Activated T-cell treated with anti-CD3 and anti-CD28 coated beads, Interleukin-2, amount 50 U/mL, for 72 hours (primary cell): ENCODE measurements at places on chromosomes 11 and 22.
A peak's percentile ranks its signal among the peaks of the same experiment; 100 is the strongest.

DNA sequence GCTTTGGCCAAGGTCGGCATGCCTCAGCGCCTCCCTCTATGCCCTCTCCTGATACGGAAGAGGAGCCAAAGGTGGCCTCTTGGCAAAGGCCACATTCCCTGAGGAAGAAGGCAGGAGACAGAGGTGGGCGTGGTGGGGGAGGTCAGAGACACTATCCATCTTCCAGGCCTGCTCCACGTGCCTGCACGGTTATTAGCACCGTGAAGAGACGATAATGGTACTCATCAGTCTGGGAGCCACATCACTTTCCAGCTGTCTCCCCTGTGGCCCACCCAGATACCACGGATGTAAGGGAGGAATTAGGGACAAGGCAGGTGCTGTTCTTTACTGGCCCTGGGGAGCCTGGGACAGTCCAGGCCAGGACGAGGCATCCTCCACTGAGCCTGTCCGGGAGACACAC is 354.3 kb downstream of the MN1 start:
- no peak for DNase-seq

DNA sequence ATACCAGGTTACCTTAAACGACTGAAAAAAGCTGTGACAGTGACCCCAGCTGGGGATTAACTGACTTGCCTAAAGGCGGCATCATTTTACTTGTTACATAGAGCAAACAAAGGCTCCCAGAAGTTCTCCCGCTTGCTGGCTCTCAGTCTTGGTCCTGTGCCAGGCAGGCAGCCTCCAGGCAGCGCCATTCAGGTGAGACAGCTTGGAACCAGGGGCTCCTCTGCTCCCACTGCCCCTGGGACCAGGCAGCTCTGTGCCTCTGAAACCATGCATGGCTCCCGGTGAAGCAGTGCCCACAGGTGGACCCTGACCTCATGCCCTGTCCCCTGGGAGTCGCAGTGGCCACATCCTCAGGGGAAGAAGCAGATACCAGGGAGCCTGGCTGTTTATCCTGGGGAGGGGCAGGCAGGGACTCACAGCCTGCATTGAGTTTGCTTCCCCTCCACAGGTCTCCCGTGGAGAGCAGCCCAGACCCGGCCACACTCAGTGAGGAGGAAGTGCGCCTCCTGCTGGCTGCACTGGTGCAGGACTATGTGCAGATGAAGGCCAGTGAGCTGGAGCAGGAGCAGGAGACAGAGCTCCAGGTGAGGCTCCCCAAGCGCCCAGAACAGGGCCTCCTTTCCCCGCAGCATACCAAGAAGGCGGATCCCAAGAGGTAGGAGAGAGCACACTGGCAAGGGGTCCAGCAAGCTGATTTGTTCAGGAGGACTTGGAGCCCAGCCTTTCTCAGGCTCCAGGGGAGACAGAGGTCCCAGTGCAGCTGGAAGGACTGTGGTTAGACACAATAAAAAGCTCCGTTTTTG is 15.6 kb upstream of the CYP2R1 start:
- DNase-seq, result peak; percentile 87

GRCh38 chr11:120977266-120978137 is 46.4 kb upstream of the TBCEL start:
- no peak for DNase-seq

DNA sequence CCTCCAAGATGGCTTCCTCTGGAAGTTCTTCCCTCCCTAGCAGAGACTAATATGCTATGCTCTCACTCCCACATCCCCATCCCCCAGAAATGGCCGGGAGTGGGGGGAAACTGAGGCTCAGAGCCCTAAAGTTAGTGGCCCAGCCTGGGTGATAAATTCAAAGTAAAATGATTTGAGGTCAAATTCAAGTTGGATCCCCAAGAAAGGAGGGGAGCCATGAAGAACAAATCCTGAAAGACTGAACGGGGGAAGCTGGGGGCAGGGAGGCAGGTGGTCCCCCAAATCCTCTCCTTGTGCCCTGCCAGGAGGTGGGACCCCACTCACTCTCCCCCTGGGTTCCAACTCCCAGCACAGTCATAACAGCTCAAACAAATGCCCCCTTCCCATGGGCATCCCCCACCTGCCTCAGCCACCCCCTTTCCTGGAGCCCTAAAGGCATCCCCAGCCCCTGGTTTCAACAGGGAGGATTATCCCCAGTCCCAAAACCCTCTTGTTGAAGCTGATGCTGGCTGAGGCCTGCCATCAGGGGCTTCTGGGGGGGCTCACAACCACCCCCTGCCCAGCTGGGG is 1.1 kb downstream of the CBX6 start:
- peak; percentile 21 for DNase-seq

DNA sequence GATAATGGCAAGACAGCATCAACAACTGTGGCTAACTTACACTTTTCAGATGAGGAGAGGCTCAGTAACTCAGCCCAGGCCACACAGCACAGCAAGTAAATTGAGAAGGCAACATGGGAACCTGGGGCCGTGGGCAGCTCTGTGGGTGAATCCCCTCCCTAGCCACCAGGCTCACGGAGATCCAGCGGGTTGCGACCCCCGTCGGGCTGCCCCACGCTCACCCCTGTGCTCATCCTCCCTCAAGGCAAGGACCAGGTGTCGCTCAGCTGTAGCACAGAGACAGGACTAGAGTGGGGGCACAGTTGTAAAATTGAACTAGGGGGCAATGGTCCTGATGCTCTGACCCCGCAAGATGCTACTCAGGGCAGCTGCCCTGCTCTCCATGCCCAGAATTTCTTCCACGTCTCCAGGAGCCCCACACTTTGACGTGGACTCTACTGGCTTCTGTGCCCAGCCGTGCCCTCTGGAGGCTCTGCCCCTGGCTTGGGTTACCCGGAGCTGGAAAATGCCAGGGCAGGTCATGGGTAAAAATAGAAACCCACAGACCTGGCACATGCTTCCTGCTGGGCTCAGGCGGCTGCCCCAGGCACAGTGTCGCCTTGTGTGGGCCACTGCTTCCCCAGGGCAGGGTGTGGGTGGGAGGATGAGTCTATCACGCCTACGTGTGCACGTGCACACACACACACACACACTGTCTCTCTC is 9.0 kb downstream of the TUBA8 start:
- DNase-seq, result no peak

DNA sequence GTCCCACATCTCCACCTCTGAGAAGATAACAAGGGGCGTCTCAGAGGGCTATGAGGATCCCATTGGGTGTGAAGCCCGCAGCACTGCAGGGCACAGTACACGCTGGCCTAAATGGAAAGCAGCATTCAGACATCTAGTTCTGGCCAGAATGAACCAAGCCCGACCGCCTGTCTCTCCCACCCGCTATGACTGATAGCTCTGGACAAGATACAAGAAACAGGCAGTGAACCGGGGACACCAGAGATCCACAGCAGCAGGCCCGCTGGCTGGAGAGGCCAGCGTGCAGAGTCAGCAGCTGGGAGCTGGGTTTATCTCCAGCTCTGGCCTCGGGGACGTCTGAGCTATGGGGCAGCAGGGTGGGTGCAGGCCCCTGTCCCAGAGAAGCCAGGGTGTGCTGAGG is 9.6 kb downstream of the CERK start:
- DNase-seq, result no peak

DNA sequence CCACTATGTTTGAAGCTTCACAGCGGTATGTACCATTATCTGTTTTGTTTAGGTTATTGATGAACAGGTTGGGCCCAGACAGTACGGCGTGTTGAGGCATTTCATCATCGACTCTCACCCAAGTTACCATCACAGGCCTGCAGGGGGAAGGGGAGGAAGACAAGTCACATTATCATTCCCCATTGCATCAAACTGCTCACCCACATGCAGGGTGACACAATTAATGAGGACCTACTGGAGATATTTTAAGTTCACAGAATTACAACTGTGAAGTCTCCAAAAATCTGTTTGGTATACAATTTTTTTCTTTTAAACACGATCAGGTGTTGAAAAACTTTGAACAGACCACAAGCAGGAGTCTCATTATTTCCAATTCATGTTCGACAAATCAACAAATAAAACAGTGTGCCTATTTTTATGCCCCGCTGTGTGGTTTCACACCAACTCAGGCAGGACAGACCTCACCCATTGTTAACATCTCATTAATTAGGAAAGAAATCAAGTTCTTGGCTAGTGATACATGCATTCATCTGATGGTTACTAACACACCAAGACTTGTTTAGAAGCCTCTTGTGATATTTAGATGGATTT is 289.5 kb downstream of the CADM1 start:
- no peak for DNase-seq

DNA sequence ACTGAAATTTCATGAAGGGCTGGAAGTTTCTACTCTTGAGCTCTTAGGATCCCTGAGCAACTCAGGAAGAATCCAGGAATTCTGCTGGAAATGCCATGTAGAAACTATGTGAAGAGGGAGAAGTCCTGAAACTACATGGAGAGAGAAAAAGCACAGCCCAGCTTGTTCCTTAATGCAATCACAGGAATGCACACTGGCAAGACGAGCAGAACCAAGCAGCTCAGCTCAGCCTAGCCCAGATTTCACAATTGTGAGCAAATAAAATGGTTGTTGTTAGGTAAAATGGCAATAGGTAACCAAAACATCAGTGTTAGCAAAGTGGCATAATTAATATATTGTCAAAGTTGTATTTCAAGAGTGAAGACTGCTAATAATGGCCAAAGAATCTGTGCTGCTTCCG is 28.1 kb downstream of the ZNF214 start:
- DNase-seq, result no peak

DNA sequence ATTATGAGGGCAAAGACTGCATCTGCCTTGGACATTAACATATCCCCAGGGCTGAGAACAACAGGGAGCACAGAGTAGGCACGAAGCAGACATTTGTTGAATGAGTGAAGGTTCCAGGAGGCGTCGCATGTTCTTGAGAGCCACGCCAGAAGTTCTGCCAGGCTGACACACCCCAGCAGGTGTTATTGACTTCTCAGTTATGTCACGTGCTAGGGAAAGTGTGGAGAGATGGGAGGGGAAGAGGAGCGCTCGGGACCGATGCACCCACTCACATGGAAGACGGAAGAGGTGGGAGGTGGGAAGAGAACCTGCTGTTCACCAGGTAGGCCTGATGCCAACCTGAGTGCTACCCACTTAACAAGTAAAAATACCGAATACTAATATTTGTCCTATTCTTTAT is 232.8 kb downstream of the LARGE1 start:
- no peak for DNase-seq

DNA sequence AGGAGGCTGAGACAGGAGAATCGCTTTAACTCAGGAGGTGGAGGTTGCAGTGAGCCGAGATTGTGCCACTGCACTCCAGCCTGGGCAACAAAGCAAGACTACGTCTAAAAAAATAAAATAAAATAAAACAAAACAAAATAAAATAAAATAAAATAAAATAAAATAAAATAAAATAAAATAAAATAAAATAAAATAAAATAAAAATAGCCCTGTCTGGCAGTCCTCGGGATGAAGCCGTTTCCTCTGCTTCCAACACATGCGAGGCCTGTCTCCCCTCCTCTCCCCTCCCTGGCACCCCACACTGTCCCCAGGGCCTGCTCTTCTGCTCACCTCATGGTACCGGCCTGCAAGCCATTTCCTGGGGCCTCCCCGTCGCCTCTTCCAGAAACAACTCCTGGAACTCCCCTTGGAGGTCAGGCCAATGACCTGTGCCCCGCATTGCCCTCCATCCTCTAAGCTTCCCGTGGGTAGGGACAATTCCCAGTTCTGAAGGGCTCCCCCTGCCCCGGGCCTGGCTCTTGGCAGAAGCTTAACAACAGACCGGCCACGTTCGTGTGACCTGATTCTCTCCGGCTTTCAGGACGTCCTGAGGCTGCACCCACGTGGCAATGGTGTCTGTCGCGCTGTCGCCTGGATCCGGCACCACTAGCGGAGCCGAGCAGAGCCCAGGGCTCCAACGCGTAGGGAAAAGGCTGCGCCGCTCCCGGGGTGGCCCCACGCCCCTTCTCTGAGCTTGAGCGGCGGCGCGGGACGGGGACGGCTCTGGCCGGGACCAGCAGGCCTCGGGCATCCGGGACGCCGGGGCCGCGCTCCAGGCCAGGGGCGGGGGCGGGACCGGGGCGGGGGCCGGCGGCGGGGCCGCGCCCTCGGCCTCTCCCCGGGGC is 456 bp upstream of the PARVB start:
- DNase-seq, result peak; percentile 67

GRCh38 chr11:124846070-124846673 is 19.1 kb upstream of the ROBO3 start:
- DNase-seq, result no peak

- no peak for DNase-seq
Measured at GRCh38 chr11:1342946-1343345, 33.5 kb upstream of the TOLLIP start.

GRCh38 chr22:48748113-48748859 is 1079.4 kb downstream of the BRD1 start:
- DNase-seq, result no peak

DNA sequence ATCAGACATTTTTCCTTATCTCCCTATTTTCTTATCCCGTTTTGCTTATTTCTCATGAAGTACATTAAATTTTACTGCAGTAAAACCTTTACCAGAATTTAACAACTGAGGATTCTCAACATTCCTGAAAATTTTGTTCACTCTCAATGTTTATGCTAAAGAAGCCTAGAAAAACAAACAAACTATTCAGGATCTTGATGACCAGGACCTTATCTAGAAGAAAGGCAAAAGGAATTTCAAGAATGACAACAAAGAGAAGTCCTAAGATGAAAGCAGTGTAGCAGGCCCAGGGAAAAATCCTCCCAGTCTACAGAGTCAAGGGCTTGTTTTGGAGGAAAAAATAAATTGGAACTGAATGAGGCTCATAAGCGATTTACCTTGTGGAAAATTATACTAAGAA is 283.3 kb upstream of the ARHGAP42 start:
- no peak for DNase-seq

GRCh38 chr11:119681361-119681910 is 47.6 kb downstream of the NECTIN1 start:
- no peak for DNase-seq

- no peak for DNase-seq
Measured at GRCh38 chr22:49079743-49080500, 747.8 kb downstream of the BRD1 start.

GRCh38 chr11:119415966-119416365 is 7.0 kb downstream of the THY1 start:
- DNase-seq, result no peak

- no peak for DNase-seq
Measured at GRCh38 chr11:33830903-33831648, 56.8 kb upstream of the FBXO3 start.

GRCh38 chr11:42770444-42771065 is 541.2 kb upstream of the API5 start:
- DNase-seq, result peak; percentile 1

DNA sequence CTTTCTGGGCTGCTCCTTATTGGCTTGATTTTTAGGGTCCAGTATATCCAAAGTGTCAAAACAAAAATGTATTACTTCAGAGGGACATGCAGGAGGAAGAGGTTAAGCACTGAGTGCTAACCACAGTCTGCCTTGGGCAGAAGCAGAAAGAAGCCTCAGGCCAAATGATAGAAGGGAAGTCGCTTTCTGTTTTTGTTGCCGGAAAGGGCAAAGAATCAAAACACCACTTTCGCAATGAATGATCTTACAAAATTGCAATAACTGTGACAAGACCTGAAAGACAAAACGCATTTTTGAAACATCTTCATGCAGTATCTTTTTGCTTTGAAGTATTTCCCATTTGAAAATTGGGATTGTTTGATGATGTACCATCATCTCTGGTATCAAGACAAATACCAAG is 70.1 kb upstream of the PICALM start:
- peak; percentile 57 for DNase-seq

GRCh38 chr22:40326905-40327735 is 19.2 kb upstream of the ADSL start:
- DNase-seq, result no peak

- no peak for DNase-seq
Measured at GRCh38 chr11:106077609-106078455, at the start of gene AASDHPPT. AASDHPPT (plus strand) TSS chr11:106077662; CDS start chr11:106077711, 49 bp downstream.
